ENCODE measurements at places on chromosomes 5 and 9.
A peak's percentile ranks its signal among the peaks of the same experiment; 100 is the strongest.

DNA sequence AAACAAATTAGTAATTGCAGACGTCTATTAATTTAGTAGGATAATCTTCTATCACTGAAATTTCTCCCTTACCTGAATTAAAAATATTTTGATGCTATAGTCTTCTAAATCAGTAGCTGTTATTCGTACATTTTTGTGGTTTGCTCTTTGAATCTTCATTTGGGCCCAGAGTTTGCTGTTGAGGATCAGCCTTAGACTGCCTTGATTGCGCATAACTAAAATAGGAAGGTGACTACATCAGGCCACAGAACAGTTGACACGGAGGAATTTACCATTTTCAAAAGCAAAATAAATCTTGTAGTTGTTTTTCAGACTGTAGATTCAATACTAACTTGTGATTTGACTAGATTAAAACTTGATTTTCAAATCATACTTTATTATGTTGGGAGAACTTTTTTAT is 11.8 kb upstream of the NADK2 start:
- no peak for DNase-seq

GRCh38 chr5:118379470-118379869 is 608.9 kb downstream of the DTWD2 start:
- DNase-seq: no peak

DNA sequence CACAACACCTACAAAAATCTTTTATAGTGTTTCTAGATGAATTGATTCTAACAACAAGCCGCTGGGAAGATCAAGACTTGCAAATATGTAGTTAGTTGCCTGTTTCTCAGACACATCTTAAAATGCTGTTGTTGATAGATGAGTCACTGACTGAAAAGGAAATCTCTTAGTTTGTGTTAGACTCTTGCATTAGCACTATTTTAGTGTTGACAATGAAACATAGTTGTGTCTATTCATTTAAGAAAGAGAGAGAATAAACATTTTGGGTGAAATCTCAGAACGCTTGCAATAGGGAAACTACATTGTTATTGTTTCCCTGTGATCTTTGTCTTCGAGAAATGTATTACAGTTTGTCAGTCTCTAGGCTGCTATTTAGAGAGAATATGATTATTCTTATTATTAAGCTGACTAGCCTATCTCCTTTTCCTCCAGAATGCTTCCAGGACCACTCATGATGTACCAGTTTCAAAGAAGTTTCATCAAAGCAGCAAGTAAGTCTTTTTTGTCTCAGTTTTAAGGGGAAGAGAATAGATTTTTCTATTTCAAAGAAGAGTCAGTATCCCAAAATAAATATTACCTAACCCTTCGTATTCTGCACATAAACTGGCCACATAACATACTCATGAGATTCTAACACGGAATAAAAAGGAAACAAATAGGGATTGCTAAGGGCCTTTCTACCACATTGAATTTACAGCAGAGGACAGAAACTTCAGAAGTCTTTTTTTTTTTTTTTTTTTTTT is 285.6 kb downstream of the ARHGAP26 start:
- no peak for DNase-seq

GRCh38 chr5:143086908-143087637 is 316.4 kb downstream of the NR3C1 start:
- no peak for DNase-seq

DNA sequence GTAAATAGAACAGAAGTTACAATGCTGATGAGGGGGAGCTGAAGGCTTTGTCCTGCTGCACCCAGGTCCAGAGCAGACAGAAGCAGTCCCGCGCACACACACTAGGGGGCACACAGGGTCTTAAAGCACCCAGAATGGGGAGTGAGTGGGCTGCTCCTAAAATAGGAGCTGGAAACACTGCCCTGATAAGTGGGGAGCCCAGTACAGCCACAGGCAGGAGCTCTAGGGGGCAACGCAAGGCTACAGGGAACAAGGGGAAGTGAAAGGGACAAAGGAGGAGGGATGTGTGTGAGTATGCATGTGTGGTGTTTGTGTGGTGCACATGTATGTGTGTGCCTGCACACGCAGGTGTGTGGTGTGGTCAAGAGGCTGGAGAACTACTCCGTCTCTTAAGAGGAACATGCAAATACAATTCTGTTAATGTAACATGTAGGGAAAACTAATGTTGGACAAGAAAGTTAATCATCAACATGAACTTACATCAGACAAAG is 191.5 kb downstream of the ROR2 start:
- peak; percentile 23 for DNase-seq

- peak; percentile 69 for DNase-seq
Measured at GRCh38 chr5:178114325-178115135, 1.2 kb downstream of the N4BP3 start.

GRCh38 chr5:67358186-67358585 is 161.6 kb upstream of the CD180 start:
- no peak for DNase-seq

DNA sequence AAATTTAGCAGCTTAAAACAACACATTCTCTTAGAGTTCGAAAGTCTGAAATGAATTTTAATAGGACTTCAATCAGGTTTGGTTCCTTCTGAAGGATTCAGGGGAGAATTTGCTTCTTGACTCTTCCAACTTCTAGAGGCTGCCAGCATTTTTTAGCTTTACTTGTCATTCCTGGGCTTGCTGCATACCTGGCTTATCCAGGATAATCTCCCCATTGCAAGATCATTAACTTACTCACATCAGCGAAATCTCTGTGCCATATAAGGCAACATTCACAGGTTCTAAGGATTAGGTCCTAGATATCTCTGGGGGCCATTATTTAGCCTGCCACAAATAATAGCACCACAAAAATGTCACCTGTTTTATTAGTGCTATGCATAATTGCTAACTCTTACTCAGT is 46.2 kb upstream of the PCSK5 start:
- DNase-seq: no peak

- DNase-seq: peak; percentile 46
Measured at GRCh38 chr9:34123682-34124081, 2.8 kb downstream of the DCAF12 start.

- peak; percentile 10 for DNase-seq
Measured at GRCh38 chr5:9538504-9538903, 7.4 kb downstream of the SEMA5A start.

- no peak for DNase-seq
Measured at GRCh38 chr9:133995012-133995896, 3.1 kb upstream of the VAV2 start.

GRCh38 chr5:135210286-135211055 is 176.4 kb upstream of the PITX1 start:
- DNase-seq: no peak

GRCh38 chr5:147920420-147921030 is 14.2 kb upstream of the C5orf46 start:
- no peak for DNase-seq

- DNase-seq: no peak
Measured at GRCh38 chr5:116484645-116485044, 90.0 kb downstream of the SEMA6A start.

- no peak for DNase-seq
Measured at GRCh38 chr9:36147441-36148175, 11.1 kb downstream of the GLIPR2 start.

DNA sequence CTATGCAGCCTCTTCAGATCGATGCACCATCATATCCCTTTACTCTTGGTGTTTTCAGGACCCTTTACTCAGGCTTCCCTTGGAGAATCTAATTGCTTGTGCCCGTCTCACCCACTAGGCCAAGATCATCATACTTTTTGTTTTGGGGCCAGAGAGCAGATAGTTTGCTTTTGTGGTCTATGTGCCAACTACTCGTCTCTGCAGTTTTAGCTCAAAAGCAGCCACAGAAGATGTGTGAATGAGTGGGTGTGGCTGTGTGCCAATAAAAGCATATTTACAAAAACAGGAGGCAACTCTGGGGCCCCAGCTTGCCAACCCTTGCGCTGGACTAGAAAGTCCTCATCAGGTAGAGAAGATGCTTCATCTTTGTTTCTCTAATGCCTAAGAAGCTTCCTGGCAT is 216.8 kb downstream of the SEMA5A start:
- no peak for DNase-seq

- no peak for DNase-seq
Measured at GRCh38 chr5:168808051-168808616, 229.0 kb upstream of the PANK3 start.

DNA sequence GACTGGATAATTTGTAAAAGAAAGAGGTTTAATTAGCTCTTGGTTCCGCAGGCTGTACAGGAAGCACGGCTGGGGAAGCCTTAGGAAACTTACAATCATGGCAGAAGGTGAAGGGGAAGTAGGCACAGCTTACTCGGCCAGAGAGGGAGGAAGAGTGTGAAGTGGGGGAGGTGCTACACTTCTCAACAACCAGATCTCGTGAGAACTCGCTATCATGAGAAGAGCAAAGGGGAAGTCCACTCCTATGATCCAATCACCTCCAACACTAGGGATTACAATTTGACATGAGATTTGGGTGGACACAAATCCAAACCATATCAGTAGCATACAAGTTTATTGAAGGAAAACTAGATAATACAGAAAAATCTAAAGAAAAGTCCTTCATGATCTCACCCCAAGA is 39.9 kb downstream of the NEURL1B start:
- DNase-seq: no peak

- DNase-seq: no peak
Measured at GRCh38 chr5:135348918-135349317, 50.1 kb downstream of the MACROH2A1 start.

DNA sequence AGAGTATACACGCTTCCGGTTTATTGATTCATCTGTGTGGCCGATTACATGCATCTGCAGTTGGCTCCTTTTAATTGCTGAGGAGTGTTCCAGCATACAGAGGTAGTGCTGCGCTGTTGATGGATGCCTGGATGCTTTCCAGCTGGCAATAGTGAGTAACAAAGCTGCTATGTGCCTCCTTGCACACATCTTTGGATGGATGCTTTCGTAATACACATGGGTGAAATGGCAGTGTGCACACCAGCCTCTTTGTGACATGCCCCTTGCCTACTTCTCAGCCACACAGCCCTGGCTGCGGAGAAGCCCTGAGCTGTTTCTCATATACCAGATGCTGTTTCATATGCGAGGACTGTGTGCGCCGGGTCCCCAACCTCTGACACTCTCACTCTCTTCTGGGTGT is 151.0 kb downstream of the GADD45G start:
- DNase-seq: no peak

DNA sequence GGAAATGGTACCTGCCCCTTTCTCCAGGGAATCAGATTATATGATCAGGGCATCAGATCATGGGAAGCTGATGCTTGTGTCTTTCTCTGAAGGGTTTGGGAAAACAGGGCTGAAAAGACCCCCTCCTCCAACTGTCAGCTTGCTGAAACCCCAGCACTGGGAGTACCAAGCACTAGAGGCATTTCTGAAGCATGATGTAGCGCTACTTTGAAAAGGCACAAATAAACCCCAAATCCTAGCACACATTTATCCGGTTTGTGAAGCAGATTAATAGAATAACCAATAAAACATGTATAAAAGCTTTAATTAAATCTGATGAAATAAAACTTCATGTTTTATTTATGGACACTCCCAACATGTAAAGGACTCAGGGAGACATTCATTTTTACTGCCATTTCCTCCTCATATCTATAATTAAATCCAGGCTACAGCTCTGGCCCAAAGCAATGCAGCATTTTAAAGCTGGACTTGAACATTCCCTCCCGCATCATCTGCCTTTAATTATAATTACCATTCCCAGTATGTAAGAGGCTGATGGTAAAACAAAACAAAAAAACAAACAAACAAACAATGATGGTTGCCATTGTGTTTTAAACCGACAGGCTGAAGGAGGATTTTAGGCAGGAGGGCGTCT is 298.2 kb upstream of the RFX3 start:
- no peak for DNase-seq

DNA sequence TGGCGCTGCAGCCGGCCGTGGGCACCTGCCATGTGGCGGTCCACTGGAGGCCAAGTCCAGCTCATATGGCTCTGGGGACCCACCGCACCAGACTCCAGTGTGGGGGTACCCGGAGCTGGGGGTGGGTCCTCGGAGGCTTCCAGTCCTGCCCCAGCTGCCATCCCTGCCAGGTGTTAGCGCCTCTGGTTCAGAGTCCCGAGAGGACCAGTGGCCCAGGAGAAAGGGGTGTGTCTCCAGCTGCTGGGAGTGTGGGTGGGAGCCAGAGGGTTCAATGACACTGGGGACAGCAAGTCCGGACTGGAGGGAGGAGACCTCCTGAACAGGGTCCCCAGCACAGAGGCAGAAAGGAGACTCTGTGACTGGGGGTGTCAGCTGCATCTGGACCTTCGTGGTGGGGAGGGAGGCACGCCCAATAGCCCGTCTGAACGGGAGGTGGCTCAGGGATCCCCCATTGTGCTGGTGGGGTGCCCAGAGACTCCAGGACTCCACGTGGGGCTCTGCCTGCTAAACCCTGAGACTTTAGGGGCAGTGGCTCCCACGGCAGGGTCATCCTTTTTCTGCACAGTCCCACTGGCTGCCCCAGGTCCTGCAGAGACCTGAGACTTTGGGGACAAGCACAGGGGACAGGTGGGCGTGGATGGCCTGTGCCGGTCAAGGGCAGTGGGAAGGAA is 2.4 kb upstream of the AHRR start:
- no peak for DNase-seq

DNA sequence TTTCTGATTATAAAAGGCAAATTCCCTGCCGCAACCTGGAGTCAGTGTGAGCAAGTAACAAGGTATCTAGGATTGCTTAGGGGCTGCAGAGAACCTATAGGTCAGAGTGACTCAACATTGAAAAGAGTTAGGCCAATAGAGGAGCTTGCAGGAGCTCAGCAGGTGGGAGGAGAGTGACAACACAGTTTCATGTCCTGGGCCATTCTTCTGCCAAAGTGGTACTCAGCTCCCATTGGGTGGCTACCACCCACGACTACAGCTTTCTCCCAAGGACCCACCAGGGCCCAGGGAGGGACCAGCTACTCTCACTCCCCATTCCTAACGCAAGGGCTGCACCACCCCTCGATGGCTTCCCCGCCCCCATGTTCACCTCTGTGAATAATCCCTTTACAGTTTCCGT is 86.7 kb upstream of the SPATA31C2 start:
- DNase-seq: no peak

- no peak for DNase-seq
Measured at GRCh38 chr5:154060606-154061005, 21.8 kb downstream of the MFAP3 start.

GRCh38 chr9:31585158-31585557 is 799.3 kb upstream of the ACO1 start:
- DNase-seq: no peak

DNA sequence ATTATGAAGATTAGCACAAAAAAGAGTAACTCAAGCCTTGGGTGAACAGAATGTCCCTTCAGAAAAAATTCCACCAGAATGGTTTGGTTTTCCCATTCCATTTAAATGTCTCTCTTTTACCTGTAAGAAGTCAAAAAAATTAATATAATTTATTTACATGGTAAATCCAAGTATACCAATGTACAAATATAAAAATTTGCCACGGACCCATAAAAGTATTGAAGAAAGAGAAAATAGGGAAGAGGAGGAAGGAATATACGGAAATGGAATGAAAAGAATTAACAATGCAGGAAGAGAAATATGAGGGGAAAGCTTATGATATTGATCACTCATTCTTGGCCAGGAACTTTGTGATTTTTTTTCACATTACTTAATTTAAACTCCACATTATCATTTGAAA is at the start of gene OR13C9:
Gene OR13C9 (minus strand): TSS at position 101 of the 400 bp plus-strand sequence. CDS start 0 bp downstream, at position 101.
- no peak for DNase-seq

DNA sequence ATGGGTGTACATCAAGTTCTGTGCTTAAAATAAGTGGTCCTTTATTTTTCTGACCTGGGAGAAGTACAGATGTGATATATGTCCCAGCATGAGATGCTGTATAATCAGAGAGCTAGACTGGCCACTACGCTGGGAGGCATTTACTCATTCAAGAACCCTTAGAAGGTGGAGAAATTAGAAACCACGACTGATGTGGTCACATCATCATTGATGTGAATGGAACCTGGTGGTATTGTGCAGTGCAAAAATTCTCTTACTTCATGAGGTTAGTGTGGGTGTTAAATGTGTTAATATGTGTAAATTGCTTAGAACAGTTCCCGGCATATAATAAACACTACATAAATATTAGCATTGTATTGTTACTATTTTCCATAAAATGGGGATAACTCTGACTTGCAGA is 69.5 kb upstream of the CKMT2 start:
- DNase-seq: no peak

Measured in CD4-positive, alpha-beta T cell treated with Interleukin-17A for 1 hour (primary cell).